SJSA1 (cell line): ENCODE measurements at places on chromosomes 2 and 18. TPM values are rescaled to one million over a fixed set of nuclear protein-coding genes. Genes with fewer than 3 reads are reported as not detected.
A peak's percentile ranks its signal among the peaks of the same experiment; 100 is the strongest.

Gene RGPD3
- 0.03 and 0.39 TPM in 2 replicates for total RNA-seq

Gene IGFBP5
- 0.03 TPM in 1 of 2 replicates, not detected in the other for total RNA-seq

Gene GPAT2
- not detected in 2 replicates for total RNA-seq

Gene UPP2
- total RNA-seq = not detected in 2 replicates

- no peak for DNase-seq
Measured at GRCh38 chr2:134098321-134098720, 155.6 kb upstream of the MGAT5 start.

DNA sequence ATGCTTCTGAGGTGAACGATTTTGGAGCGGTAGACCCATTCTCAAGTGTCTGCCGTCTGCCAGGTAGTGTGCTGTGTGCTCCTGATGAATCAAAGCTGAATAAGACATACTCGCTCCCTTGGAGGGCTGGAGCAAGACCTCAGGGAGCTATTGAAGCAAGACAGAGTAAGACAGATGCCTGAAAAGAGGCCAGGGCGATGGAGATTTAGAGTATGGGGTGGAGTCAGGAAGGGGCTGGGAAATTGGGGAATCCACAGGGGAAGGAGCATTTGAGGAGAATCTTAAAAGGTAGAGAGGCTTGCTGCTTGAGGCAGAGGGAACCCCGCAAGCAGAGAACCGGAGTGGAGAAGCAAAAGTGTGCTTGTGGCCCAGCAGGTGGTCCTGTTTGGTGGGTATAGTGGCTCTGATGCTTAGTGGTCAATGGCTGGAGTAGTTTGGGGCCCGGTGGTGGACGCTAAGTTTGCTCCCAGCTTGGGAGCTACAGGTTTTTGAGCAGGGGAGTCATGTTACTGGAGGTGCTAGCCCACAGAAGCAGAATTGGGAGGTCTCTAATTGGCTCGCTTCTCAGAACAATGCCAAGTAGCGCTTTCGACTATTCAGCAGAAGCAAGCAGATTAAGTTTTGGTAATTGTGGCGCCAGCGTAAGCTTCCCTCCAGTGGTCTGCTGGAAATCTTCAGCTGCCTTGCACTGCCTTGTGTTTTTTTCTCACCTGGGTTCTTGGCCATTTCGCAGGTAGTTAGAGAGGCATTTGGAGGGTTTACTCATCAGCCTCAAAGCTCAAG lies 2.0 kb downstream of the CNNM4 start:
- no peak for DNase-seq

- DNase-seq = no peak
Measured at GRCh38 chr2:146123714-146124113, 1603.8 kb upstream of the ZEB2 start.

DNA sequence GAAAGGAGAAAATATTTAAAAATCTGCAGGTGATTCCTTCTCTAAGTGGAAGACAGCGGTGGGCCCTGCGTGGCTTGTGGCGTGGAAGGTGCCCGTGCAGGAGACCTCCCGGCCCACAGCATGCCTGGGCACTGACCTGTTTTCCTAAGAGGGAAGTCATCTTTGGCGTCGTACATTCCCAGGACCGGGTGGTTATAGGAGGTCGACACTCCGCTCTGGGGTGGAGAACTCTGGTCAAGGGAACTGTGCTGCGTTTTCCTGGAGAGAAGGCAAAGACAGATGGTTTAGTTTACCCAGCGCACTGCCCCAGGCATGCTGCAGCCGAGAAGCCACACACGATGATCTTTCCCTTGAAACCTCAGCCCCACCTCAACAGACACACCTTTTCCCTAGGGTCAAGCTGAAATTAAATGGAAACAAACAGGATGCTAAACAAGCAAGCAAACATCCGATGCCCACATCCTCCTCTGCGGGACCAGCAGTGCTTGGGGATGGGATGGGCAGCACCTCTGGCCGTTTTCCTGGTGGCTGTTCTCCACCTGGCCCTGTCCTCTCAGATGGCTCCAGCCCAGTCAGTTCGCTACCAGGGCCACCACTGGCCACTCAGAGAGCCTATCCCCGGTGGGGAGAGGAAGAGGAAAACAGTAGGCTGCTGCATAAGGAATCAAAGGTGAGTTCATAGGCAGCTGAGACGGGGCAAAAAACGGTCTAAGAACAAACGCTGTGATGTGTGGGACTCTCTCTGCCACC lies 244.1 kb downstream of the HDAC4 start:
- peak; percentile 76 for DNase-seq

- DNase-seq = no peak
Measured at GRCh38 chr2:10897956-10898355, 13.8 kb upstream of the KCNF1 start.

GRCh38 chr18:2169656-2170055 lies 401.6 kb downstream of the METTL4 start:
- DNase-seq = peak; percentile 71

GRCh38 chr2:49812730-49813129 lies 658.4 kb upstream of the FSHR start:
- DNase-seq = no peak

GRCh38 chr18:48922801-48923730 lies 27.7 kb downstream of the SMAD7 start:
- DNase-seq = peak; percentile 95
